ENCODE measurements at places on chromosomes 7 and 10.

DNA sequence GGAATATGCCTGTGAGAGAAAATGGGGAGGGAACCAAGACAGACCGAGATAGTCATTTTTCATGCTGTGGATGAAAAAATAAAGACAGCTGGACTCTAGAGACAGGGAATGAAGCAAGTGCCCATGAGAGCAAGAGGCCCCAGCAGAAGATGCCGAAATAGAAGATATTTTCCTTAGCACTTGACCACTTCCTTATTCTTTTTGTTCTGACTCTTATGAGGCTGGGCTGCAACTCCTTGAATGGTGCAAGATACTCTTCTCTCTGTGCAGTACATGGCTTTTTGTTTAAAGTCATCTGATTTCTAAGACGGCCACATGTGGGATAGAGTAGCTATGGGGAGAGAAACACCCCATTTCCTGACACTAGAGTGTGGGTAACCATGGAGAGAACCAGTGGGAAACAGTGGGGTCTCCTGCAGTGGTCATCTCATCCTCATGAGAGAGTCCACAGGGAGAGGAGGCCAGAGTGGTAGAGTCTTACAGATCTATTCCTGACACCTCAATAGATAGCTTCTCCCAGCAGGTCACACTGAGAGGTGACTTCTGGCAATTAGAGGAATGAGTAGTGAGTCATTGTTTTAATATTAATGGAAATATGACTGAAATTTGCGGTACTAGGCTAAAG, 18.0 kb upstream of the VCL start:
- peak; percentile 88 for DNase-seq

DNA sequence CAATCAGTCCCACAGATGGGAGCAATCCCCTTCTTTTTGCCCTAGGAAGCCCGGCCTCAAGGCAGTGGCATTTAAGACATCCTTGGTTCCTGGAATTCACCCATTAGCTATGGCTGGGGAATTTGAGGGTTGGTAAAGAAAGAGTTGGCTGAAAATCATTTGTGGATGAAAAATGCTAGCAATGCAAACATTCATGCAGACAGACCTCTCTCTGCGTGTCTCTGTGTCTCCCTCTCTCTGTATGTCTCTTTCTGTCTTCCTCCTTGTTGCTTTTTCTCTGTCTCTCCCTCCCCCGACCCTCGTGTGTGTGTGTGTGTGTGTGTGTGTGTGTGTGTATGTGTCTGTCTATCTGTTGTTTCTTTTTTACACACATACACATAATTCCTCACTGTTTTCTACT, 19.4 kb downstream of the LDB3 start:
- no peak for DNase-seq

DNA sequence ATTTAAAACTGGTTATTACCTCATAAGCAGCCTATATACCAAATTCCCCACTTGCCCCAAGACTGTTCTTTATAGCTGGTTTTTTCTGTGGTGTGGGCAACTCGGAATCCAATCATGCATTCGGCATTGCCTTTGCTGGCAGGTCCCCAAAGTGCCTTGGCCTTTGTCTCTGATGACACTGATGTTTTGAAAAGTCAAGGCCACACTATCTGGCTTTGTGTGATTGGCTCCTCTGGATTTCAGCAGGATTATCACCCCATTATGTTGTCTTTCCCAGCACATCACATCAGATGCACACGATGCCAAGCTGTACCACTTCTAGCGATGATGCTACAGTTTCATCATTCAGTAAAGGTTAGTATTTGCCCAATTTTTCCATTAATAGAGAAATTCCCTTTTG, 97.7 kb downstream of the USP6NL start:
- DNase-seq: no peak

- no peak for DNase-seq
These were observed 441.8 kb downstream of the INHBA start for GRCh38 chr7:41261080-41261479.

DNA sequence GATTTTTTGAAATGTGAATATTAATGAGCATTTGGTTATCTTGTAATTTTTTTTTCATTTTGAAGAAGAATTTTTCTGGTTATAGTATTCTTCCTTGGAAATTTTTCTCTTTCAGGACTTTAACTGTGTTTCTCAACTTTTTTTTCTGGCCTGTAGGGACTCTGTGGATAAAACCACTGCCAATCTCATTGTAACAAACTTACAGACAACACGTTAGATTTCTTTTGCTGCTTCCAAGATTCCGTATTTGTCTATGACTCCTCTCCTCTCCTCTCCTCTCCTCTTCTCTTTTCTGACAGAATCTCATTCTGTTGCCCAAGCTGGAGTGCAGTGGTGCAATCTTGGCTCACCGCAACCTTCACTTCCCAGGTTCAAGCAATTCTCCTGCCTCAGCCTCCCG, 19.4 kb upstream of the ZNF92 start:
- no peak for DNase-seq

- DNase-seq: no peak
These were observed 104.9 kb downstream of the CREB5 start for GRCh38 chr7:28517206-28517605.

Measured in GF-D8 (cell line).